ENCODE measurements at places on chromosomes 2 and 18.

DNA sequence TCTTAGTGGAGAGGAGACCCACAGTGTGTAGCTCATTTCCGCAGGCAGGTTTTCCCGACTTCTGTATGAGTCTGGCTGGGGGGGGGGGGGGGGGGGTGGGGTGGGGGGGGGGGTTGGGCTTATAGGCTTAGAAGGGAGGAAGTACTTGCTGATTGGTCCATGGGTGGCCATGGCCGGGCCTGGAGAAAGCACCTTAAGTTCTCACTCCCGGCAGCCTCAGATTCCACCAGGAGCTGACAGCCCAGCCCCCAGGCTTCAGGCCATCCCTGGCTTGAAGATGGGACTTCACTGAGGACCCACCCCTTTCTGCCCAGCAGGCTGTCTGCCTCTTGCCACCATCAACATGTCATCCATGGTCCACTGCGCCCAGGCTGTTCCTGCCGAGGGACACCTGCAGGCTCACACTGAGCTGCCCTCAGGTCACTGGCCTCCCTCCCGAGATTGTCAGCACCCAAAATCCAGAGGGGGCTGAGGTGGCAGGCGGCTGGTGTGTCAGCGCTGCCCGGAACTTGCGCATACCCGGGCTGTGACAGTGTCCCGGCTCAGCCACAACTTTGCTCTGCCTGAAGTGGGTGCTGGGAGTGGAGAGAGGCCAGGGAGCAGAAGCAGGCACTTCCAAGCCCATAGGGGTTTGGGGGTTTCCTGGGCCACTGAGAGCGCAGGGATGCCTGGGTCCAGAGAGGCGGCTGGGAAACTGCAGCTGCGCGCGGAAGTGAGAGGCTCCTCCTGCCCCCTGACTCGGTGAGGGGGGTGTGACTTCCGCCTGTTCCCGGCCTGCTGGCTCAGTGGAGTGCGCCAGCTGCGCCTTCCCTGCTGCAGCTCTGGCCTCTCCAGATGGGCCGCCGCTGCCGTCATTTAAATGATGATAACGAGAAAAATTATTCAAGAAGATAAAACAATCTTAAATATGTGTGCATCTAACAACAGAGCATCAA lies 256.1 kb downstream of the RPRM start:
- DNase-seq, result peak; percentile 73

DNA sequence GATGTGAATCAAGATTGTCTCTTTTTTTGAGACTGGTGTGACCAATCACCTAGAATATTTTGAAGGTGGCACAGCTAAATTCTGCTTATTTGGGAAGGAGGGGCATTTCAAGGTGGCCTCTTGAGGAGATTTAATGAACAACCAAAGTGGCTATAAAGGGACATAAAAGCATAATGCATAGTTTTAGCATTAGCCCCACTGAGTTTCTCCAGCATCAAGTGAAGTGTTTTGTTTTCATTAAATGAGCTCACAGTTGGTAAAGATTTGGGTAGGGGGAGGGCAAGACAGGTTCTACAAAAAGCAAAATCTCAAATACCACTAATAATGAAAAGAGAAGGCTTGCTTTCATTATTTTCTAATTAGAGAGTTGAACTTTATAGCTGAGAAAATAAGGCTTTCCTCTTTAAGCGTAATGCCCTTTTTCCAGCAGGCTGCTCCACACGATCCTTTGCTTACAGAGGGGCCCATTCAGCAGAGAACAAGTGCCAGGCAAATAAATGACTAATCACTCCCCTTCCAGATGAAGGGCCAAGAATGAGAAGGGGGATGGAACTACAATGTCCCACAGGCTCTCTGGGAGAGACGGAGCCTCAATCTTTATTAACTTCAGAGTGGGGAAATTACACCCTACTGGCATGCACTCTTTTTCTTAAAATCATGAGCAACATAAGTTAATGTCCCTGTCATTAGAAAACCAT lies 35.9 kb downstream of the LHCGR start:
- no peak for DNase-seq

GRCh38 chr2:193806088-193806774 lies 1611.5 kb upstream of the TMEFF2 start:
- DNase-seq, result no peak

DNA sequence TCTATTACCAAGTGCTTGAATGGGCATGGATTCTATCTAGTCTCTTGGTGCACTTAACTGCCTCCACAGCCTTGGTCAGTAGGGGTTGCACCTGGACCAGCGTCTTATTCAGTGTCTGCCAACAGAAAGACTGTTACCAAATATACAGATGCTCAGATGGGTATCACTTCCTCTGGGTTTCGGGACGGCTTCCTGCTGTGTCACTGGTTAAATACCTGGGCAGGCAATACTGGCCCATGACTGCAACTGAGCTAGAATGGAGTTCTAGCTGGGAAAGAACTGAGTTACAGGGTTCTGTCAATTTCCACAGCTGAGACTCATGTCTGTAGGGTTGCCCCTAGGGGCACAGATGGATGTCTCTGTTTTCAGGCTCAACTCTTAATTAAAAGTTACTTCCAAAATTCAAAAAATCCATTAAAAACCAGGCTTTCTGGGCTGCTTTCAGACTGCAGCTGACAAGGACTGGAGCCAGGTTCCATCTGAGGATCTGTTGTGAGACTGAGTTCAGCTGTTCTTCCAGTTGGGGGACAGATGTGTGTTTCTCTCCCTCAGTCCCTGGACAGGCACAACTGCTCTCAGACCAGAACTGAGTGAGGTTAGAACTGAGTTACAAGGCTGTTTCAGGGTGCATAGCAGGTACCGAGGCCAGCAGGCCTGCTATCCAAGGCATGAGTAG lies 789.6 kb upstream of the SLC8A1 start:
- peak; percentile 3 for DNase-seq

- DNase-seq, result no peak
Measured at GRCh38 chr2:110735366-110735765, 3.0 kb downstream of the ACOXL start.

- no peak for DNase-seq
Measured at GRCh38 chr2:223929571-223930102, 15.5 kb downstream of the WDFY1 start.

GRCh38 chr2:218471982-218472381 lies 53.1 kb downstream of the VIL1 start:
- no peak for DNase-seq

DNA sequence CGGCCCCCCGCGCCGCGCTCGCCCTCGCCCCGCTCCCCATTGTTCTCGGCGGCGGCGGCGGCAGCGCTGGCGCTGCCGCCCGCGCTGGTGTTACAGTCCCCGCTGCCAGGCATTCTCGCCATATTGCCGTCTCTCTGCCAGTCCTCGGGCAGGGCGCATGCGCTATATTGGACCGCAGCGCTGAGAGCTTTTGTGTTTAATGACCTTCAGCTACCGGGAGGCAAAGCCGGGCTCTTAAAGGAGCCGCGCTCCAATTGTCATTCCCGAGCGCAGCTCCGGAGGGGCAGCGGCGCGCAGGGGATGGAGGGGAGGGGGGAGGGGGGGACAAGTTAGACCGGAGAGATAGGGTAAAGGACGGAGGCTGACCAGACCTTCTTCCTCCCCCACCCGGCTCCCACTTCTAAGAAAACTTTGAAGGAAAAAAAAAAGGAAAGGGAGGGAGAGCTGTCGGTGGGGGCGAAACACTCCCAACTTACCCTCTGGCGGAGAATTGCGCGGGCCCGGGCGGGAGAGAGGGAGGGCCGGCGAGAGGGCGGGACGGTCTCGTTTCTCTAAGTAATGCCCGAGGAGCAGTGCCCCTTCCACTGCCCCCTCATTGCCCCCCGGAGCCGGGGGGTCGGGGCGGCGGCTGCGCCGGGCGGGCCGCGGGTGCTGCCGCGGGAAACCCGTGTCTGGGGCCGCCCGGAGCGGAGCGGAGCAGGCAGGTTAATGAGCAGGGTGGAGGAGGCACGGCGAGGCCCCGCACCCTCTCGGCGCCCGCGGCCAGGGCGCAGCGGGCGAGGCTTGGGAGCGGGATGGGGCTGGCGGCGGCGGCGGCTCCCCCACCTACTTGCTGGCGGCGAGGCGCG lies at the start of gene KCTD1:
Gene KCTD1 (minus strand): TSS at position 139 of the 848 bp plus-strand sequence. CDS start 17 bp downstream, at position 122.
- DNase-seq, result peak; percentile 80

- no peak for DNase-seq
Measured at GRCh38 chr2:147559070-147559725, 285.6 kb upstream of the ACVR2A start.

GRCh38 chr2:163370169-163370886 lies 365.5 kb downstream of the FIGN start:
- no peak for DNase-seq

DNA sequence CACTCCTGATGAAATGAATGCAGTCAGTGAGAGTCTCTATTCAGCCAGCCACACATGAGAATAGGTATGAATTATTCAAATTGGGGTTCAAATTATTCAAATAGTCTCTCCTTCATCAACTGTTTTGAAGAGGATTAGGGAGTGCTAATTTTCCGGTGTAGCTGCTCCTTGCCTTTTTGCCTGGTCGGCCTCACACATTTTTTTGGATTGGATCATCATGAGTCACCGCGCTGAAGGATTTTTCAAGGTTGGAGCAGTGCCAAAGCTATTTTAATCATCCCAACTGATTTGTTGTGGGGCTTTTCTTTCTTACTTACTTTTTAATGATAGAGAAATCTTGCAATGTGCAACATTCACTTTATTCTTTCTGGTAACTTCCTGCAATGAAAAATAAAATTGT lies 2.4 kb upstream of the DTNA start:
- DNase-seq, result no peak

DNA sequence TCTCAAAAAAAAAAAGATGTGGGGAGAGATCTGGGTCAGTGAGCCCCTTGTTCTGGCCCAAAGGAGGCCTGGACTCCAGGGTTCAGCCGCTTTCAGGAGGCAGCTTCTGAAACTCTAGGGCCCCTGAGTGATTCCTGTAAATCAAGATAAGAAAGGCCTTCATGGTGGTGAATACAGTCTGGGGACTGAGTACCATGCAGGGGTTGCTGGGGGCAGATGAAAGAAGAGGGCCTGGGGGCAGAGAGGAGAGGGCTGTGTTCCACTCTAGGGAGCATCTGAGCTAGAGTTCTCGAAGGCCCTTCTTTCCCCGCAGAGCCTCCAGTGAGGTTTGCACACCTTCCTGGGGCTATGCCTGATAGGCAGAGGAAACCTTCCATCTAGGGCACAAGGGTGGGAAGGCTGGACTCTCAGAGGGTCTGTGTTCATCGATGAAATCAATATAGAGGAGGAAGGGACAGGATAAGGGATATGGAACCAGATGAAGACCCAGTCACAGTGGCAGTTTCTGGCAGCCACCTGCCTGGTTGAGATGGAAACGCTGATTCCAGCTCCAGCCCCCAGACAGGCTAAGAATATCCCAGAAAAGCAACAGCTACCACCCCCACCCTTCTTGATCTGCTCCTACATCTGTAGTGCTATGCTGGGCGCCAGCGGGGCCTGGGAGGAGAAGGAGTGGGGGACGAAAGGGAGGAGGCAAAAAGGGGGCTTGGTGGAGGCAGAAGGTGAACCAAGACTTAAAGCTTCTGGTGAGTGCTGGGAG lies 4.7 kb upstream of the CDK5R2 start:
- no peak for DNase-seq

DNA sequence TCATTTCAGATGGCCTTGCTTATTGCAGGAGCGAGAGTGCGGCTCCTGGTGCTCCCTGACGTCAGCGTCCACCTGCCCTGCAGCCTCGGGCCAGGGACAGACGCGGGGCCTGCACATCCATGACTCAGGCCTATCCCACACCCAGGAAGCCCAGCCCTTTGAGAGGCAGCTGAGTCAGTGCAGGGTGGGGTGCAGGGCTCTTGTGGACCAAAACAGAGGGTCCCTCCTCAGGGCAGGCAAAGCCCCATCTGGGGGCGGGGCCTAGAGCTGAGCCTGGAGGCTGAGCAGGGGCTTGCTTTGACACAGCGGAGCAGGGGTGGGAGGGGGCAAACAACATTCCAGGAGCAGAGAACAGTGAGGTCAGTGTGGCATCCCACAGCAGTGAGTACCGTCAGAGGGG lies 7.7 kb upstream of the ARHGEF4 start:
- no peak for DNase-seq

GRCh38 chr2:6788614-6789013 lies 77.1 kb downstream of the CMPK2 start:
- DNase-seq, result no peak

DNA sequence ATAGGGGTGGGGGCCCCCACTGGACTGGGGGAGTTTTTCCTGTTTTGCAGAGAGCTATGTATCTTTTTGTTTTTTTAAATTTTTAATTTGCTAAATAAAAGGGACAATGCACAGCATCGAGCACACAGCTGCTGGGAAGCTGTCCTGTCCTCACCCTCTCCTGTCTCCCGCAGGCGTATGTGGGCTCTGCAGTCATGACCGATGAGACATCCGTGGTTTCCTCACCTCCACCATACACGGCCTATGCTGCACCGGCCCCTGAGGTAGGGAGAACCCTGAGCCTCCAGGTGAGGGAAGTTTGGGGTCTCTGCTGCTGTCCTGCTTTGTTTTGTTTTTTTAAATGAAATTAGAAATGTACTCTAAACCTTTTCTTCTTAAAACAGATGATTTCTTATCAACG lies 27.6 kb downstream of the PLEKHB2 start:
- no peak for DNase-seq
